Activated naive CD8-positive, alpha-beta T cell treated with anti-CD3 and anti-CD28 coated beads for 36 hours (primary cell): ENCODE measurements at places on chromosomes 4 and X. TPM values are rescaled to one million over a fixed set of nuclear protein-coding genes. Genes with fewer than 3 reads are reported as not detected.

ELF4 gene
- 17.6 TPM for total RNA-seq

ATG4A gene
- total RNA-seq = 8.0 TPM

MRFAP1 gene
- total RNA-seq = 107 TPM

CT55 gene
- total RNA-seq = not detected

TIGD4 gene
- total RNA-seq = 0.76 TPM

- H3K36me3 ChIP-seq = no peaks in the 10 kb centered on the region
- no peak for DNase-seq
- no peak overlapping the region for H3K27ac ChIP-seq
- peaks cover 9% of the 10 kb centered on the region for H3K4me1 ChIP-seq
- no peak overlapping the region for H3K4me3 ChIP-seq
- H3K27me3 ChIP-seq = peaks cover 21% of the 10 kb centered on the region
These were observed 4.7 kb downstream of the HS3ST1 start for GRCh38 chr4:11424000-11424399.

DNA sequence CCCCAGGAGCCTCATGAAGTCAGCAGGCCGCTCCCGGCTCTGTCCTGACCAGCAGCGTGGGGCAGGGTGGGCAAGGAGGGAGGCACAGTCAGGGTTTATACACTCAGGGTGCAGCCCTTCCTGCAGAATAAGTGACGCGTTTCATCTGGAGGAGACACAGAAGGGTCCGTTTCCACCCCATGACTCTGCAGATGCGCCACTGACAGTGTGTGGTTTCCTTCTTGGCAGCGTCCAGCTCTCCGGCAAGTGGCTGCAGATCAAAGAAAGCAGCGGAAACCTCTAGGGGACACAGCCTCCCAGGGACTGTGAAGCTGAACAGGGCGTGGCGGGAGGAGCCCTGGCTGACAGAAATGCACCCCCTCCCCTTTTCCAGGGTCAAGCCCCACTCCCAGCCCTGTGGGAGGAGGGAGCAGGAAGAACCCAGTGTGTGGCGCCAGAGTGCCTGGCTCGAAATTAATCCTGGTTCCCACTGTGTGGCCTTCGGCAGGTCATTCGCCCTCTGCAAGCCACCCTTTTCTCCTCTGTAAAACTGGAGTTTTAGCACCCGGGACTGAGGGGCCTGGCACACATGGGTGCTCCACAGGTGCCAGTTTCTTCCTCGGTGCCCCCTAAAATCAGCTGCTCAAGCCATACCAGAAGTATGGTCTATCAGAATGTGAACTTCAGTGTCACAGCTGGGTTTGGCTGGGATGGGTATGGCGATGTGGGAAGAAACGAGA is 17.3 kb upstream of the TBC1D14 start:
- no peaks in the 10 kb centered on the region for H3K27me3 ChIP-seq
- H3K4me1 ChIP-seq = peaks cover 21% of the 10 kb centered on the region
- peaks cover 4% of the 10 kb centered on the region for H3K36me3 ChIP-seq
- peak; percentile 44 for DNase-seq
- peak overlapping the region; percentile 23 for H3K27ac ChIP-seq
- H3K4me3 ChIP-seq = no peak overlapping the region

DNA sequence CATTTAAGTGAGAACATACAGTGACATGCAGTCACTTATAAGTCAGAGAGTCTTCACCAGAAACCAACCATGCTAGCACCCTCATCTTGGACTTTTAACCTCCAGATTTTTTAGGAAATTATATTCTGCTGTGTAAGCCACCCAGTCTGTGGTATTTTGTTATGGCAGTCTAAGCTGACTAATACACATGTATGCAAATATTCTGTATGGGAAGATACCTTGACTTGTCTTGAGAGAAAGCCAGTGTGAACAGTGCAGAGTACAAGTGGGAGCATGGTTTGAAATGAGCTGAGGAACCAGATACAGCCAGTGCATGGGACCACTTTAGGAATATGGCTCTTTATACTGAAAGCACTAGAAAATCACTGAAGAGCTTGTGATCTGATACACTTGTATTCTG is 110.4 kb upstream of the MAP9 start:
- H3K4me1 ChIP-seq = no peaks in the 10 kb centered on the region
- DNase-seq = no peak
- H3K36me3 ChIP-seq = no peaks in the 10 kb centered on the region
- H3K27me3 ChIP-seq = peaks cover 5% of the 10 kb centered on the region
- H3K4me3 ChIP-seq = no peak overlapping the region

- H3K4me3 ChIP-seq = no peak overlapping the region
- no peak overlapping the region for H3K27ac ChIP-seq
- H3K27me3 ChIP-seq = no peaks in the 10 kb centered on the region
- no peaks in the 10 kb centered on the region for H3K36me3 ChIP-seq
- DNase-seq = no peak
These were observed 145.2 kb upstream of the FTHL17 start for GRCh38 chrX:31217084-31217483.

DNA sequence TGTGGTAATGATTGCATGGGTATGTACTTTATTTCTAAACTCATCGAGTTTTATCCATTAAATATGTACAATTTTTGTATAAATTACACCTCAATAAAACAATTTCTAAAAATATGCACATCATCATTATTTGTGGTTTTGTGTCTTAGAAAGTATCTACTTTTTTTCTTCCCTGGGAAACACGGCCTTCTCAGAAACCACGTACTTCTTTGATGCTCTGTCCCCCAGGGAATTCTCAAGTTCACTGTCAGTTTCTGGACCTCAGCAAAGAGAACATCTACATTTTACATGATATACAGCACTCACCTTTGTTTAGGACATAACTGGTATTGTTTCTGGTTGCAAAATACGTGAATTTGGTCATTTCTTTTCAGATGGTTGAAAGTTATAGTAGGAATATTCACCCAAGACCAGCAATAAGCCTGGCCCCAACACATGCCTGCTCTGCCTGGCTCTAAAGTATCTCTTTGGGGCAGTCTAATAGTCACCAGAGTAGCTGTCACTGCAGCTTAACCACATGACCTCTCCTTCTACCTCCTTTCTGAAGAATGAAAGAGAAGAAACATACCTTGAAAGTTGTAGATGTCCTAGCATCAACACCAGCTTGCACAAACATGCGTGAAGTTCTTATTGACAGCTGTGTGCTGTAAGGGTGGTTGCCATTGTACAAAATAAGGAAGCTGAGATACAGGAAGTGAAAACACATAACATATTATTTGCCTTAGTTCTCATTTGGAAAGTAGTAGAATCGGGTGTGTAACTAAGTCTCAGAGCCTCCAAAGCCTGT is 48.4 kb upstream of the SPANXN4 start:
- no peak for DNase-seq
- H3K27me3 ChIP-seq = no peaks in the 10 kb centered on the region
- no peaks in the 10 kb centered on the region for H3K36me3 ChIP-seq
- no peak overlapping the region for H3K27ac ChIP-seq
- H3K4me1 ChIP-seq = no peaks in the 10 kb centered on the region

DNA sequence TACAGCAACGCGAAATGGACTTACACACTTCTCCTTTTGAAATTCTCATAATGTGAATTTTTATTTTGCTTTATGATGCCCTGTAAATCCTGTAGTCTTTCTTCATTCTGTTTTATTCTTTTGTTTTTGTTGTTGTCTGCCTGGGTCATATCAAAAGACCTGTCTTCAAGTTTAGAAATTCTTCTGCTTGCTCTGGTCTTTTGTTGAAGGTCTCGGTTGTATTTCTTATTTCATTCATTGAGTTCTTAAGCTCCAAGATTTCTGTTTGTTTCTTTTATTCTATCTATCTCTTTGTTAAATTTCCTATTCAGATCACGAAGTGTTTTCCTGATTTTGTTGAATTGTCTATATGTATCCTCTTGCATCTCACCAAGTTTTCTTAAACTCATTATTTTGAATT is 78.1 kb downstream of the GPAT3 start:
- H3K4me1 ChIP-seq = peaks cover 2% of the 10 kb centered on the region
- H3K27ac ChIP-seq = no peak overlapping the region
- H3K36me3 ChIP-seq = no peaks in the 10 kb centered on the region
- no peak for DNase-seq
- H3K4me3 ChIP-seq = no peak overlapping the region

DNA sequence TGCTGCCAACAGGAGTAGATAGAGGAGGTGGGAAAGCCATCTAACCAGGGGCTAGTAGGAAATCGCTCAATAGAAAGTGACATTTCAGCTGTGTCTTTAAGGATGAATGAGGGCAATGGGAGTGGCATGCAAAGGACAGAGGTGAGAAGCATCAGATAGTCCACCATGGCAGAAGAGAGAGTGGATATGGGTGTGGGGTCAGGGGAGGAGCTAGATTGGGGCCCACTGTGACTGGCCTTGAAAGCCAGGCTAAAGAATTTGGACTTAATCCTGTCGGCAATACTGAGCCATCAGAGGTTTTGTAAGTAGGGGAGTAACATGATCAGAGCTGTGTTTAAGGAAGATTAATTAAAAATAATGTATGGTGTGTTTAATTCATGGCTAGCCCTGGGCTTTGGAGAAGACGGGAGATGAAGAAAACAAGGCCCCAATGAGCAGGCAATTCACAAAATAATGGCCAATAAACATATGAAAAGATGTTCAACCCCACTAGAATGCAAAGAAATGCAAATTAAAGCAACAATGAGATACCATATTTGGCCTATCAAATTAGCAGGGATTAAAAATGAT is 98.1 kb upstream of the PJA1 start:
- H3K27ac ChIP-seq = no peak overlapping the region
- H3K4me3 ChIP-seq = no peak overlapping the region
- H3K36me3 ChIP-seq = no peaks in the 10 kb centered on the region
- peaks cover 12% of the 10 kb centered on the region for H3K27me3 ChIP-seq
- no peak for DNase-seq

GRCh38 chr4:7439699-7440098 is 5.0 kb upstream of the PSAPL1 start:
- peaks cover 5% of the 10 kb centered on the region for H3K27me3 ChIP-seq
- no peak overlapping the region for H3K4me3 ChIP-seq
- no peak for DNase-seq

- no peak overlapping the region for H3K4me3 ChIP-seq
- no peak overlapping the region for H3K27ac ChIP-seq
- peaks cover 88% of the 10 kb centered on the region for H3K27me3 ChIP-seq
- peaks cover 3% of the 10 kb centered on the region for H3K4me1 ChIP-seq
- H3K36me3 ChIP-seq = peaks cover 3% of the 10 kb centered on the region
These were observed 16.6 kb upstream of the PITX2 start for GRCh38 chr4:110639207-110640090.
